ENCODE measurements at places on chromosomes 6 and 20.

- no peak for DNase-seq
Observed at GRCh38 chr20:48651271-48651670, 176.5 kb downstream of the PREX1 start.

GRCh38 chr20:60518022-60518421 is 559.8 kb downstream of the CDH26 start:
- no peak for DNase-seq

DNA sequence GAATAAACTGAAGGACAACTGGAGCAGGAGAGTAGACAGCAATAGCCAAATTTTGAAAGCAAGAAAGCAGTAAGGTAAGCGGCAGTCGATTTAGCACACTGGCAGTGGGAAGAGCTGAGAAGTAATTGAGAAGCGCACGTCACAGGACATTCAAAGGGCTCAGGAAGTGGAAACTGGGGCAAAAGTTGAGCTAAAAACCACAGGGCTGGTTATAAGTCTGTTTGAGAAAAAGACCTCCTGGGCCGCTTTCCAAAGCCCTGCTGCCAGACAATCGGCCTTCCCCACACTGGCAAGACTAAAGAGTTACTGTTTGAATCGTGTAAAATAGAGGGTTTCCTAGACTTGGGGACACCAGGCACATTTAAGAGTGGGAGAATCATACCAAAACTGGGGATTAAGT is 161.4 kb downstream of the DNAH8 start:
- DNase-seq: peak; percentile 4

GRCh38 chr6:21597801-21598673 is 4.5 kb downstream of the SOX4 start:
- DNase-seq: peak; percentile 52

DNA sequence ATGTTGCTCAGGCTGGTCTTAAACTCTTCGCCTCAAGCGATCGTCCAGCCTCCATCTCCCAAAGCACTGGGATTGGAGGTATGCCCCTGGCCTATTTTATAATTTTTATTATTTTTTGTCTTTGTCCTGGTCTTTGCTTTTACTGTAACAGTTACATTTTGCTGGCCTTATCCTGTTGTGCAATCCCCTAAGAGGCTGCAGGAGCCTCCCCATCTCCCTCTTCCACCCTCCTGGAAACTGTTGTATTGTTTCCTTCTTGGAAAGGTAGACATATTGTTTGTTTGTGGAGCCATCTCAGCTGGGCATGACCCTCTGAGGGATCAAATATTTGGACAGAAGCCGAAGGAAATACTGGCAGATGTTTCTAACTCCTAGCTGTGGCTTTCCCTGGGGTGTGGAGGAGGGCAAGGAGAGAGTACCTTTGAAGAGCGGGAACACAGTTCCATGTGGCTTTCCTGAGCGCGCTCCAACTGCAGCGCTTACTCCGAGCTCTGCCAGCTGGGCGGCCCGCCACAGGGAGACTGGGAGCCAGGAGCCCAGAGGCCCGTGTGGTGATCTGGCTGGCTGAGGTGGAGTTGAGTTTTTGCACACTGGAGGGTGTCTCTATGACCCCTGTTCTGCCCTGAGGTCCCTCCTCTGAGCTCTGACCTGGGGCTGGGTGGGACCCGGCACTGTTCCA is 4.9 kb downstream of the MAPK13 start:
- DNase-seq: no peak

DNA sequence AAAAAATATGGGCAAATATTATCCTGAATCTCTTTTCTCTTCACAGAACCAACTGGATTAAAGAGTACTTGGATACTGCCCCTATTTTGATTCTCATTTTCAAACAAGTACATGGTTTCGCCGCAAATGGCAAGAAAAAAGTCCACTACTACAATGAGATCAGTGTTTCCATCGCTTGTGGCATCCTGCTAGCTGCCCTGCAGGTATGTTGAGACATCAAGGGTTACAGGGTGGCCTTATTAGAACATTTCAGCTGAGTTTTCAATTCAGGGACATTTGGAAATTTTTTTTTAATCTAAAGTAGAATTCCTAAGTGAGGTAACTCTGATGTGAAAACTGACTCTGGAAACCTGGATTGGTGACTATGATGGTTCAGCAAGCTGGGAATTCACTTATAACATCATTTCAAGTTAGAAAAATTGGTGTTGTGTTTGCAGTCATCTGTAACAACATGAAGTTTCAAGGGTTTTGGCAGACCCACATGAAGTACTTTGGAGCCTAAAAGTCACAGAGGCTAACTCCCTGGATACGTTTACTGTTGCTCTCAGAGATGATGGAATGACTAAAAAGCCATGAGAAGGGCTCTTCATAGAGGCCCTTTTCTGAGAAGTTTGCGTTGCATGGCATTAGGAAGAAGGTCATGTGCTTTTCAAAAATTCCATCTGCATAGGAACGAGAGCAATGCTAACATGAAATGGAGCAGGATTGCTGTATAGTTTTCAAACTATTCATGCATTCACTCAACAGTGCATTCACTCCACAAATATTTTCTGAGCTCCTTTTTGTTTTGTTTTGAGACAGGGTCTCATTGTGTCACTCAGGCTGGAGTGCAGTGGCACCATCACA is 25.5 kb downstream of the IYD start:
- no peak for DNase-seq

DNA sequence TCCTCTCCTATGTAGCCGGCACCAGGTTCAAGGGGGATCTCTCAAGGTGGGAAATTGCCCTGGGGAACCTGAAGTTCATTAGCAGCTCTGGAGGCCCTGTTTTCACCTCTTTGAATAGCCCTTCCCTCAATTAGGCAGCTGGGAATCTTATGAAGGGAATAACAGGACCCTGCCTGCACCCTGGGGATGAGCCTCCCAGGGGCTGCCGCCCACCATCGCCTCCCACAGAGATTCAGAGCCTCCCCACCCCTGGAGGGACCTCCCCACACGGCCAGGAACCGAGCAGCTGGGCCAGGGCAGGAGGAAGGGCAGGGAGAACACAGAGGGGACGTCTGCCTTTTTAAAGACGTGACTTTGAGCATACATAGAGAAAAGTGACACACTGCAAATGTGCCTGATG is 4.6 kb upstream of the EEF1A2 start:
- DNase-seq: no peak
